AG20443 (cell line): ENCODE measurements at places on chromosomes 13 and 19.

DNA sequence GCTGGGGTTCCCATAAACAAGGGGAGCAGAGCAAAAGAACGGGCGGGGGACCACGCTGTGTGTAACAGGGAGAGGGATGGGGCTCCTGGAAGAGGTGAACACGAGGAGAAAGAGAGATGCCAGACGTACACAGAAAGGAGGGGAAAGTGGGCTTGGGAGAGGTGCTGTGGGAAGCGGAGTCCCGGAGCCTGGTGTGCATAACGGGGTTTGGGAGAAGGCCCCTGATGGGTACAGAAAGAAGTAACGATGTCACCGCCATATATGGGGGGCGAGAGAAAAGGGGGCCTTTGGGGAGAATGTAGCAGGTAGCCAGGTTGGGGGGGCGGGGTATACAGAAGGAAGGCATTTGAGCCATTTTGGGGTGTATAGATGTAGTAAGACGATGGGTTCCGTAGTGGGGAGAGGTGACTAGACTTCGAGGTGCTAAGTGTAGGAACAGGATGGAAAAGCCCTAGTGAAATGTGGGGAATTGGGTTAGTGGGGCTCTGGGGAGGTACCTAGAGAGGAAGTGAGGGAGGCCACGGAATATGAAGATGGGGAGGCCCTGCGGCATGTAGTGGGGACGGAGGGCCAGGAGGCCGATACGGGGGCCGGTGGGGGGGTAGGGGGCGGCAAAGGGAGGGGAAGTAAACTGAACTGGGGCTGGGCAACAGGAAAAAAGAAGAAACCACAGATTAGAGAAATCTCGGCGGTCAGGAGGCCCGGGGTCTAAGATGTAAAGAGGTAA is 787 bp downstream of the ZNF580 start:
- DNase-seq = no peak

DNA sequence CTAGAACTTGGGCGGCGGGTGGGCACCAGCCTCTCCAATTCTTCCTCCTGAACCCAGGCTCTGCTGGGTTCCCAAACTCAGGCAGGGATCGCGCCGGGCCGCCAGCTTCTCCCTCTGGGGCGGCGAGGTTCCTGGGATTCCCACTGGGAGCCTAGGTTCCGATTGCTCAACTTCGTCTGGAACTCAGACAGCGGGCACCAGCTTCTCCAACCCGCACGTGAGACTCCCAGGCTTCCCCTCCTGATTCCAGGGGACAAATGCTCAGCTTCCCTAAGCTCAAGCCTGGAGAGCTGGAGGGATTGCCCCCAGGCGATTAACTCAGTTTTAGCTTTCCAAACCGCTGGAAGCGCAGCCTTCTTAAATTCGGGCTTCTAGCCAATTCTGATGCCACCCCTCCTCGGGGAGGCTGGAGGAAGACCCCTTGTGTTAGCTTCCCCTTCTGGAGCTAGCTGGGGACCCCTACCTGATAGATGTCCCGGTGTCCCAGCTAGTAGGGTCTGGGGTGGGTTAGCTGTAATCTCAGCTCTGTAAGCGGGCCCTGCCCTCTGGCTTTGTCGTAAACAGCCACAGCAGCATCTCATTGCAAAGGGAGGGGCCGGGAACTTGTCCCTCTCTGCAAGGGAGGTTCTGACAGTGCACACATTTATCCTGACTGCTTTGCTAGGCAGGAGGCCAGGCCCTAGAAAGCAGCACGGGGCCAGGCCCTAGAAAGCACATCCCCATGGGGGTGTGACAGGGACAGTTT is 671 bp downstream of the MCOLN1 start:
- DNase-seq = peak; percentile 45

DNA sequence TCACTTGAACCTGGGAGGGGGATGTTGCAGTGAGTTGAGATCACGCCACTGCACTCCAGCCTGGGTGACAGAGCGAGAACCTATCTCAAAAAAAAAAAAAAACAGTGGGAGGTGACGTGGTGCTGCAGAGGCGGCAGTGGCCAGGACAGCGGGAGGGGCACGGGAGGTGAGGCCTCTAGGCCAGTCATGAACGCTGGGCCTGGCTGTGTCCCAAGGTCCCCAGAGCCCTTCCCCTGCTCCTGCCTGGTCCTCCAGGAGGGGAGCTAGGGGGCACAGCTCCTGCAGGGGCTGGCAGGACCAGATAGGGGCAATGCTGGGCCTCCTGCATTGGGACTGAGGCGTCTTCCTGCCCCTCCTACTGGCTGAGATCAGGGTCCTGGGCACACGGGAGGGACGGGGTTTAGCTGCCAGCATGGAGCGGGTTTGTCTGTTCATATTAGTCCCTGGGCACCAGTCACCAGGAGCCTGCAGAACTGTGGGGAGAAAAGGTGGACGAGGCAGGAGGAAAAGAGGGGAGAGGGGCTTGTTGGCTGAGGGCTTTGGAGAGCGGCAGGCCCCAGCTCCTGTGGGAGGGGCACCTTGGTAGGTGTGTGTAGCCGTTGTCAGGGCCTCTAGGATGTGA is 4.5 kb downstream of the MAP2K7 start:
- DNase-seq = no peak

- no peak for DNase-seq
Observed at GRCh38 chr13:36059321-36059720, 71.9 kb downstream of the DCLK1 start.

DNA sequence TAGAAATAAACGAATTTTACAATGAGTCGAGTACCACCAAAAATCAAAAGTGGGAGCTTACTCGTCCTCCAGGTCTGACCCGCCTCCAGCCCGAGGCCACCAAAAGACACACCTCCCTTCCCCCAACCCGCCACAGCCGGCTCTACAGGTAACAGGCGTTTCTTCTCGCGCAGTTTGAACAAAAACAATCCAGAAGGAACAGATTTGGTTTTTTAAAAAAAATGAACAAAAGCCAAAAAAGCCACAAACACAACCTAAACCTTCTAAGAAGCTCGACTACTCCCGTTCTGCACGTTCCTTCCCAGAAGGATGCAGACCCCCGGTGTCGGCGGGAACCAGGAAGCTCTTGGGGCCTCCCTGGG is 671 bp downstream of the ZDHHC20 start:
- peak; percentile 23 for DNase-seq

DNA sequence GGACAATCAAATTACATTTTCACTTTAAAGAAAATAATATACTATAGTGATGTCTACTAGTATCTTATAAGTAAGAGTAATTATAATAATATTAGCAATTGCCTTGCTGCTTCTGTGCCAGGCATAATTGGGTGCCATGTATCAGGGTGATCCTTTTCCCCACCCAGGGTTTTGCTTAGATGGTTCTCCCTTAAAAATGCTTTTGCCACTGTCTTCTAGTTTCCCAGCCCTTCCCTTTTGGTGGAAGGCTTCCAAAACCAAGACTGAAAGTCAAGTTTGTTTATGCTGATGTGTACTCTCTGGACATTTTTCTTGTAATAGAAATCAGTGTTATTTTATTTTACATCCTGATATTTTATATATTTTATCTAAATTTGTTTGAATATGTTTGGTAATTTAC is 77.8 kb downstream of the ITGBL1 start:
- DNase-seq = no peak

- DNase-seq = no peak
Observed at GRCh38 chr13:49958321-49958720, 22.2 kb upstream of the SPRYD7 start.

- no peak for DNase-seq
Observed at GRCh38 chr13:73691891-73692290, 442.3 kb downstream of the KLF12 start.

- no peak for DNase-seq
Observed at GRCh38 chr13:37596805-37597204, 1.8 kb downstream of the POSTN start.

DNA sequence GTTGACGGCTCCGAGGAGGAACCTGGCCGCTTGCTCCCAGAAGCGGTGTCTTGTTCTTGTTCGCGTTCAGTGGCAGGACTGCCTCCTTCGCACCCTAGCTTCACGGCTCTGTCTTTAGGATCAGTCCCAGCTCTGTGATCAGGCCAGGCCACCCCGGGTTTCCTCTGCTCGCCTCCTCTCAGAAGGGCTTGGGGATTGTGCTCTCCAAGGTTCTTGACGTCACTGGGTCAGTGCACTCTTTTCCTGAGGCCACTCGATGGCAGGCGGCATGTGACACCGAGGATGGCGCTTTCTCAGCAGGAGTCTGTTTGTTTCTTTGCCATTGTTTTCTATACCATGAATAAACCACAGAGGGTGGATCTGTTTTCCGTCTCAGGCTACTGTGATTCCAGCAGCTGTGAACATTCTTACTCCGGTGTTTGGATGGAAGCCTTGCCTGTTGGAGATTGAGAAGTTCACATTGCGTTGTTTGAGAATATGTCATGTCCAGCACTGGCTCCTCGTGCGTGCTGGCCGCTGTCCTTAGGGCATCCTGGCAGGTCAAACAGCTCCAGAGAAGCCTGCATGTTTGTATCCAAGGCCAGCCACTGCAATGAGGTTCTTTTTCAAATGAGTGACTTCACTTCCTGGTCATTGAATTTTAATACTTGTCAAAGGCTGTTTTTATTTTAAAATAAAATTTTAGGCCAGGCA is 44.5 kb downstream of the SLC7A9 start:
- DNase-seq = no peak

DNA sequence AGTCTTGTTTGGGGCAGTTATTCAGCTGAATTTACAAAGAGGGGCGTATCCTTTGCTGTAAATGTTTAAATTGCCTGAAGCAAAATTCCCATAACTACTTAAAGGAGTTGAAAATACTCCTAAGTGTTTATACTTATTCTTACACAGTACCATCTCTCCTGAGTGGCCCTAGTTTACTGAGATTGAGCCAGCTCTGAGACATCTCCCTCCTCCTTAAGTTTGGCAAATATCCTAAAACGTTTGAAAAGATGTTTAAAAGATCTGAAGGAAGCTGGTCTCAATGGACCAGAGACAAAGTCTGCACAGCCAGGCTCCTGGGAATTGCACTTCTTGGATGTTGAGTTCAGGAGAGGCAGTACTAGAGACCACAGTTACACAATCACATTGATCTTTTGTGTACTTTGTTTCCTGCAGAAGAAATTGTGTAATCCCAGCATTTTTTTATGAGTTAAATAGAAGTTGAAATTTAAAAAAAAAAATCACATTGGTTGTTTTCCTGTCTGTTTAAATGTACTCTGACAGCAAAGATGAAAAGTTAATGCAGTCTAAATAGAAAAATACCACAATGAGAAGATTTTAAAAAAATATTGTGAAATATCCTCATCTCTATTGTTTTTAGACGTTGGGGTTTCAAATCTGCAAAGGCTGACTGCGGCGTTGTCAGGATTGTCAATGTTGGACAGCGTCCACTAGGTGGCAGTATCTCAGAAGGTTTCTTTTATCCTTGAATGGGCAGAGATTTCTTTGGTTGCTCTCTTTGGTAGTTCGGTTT is 20.7 kb downstream of the TNFSF11 start:
- DNase-seq = peak; percentile 84

- DNase-seq = peak; percentile 82
Observed at GRCh38 chr13:76879203-76879882, 6.9 kb downstream of the KCTD12 start.

DNA sequence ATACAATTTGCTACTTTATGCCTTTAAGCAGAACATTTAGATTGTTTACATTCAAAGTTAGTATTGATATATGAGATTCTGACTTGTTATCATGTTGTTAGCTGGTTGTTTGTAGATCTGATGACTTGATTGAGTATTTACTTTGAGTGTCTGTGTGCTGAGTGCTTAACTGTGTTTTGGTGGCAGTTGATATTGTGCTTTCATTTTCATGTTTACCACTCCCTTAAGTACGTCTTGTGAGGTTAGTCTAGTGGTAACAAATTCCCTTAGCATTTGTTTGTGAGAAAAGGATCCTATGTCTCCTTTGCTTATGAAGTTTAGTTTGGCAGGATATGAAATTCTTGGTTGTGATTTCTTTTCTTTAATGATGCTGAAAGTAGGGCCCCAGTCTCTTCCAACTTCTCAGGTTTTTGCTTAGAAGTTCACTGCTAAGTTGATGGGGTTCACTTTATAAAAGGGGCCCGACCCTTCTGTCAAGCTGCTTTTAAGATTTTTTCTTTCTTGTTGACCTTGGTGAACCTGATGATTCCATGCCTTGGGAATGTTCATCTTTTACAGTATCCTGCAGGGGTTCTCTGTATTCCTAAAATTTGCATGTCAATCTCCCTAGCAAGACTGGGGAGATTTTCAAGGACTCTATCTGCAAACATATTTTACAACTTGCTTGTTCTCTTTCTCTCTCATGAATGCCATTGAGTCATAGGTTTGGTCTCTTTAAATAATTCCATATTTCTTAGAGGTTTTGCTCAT is 1095.4 kb upstream of the PCDH20 start:
- DNase-seq = no peak

- no peak for DNase-seq
Observed at GRCh38 chr13:79861731-79862130, 380.8 kb downstream of the NDFIP2 start.

DNA sequence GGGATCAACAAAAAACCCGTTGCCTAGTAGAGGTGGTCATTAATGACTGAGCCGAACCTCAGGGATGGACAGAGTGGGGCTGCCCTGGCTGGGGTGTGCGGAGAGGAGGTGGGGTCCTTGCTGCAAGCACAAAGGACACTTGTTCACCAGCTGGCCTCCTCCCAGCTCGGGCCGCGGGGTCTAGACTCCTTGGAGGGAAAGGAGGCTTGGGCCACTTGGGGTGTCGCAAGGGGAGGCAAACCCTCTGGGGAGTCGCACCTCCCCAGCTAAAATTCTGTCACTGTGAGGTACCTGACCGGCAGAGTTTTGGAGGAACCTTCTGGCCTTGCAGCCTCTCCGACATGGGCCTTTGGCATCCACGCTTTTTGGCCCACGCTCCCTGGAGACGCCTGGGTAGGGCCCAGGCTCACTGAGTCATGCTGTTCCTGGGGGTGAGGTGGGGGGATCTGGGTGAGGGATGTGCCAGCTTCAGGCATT is 8.2 kb downstream of the KLHL26 start:
- no peak for DNase-seq

DNA sequence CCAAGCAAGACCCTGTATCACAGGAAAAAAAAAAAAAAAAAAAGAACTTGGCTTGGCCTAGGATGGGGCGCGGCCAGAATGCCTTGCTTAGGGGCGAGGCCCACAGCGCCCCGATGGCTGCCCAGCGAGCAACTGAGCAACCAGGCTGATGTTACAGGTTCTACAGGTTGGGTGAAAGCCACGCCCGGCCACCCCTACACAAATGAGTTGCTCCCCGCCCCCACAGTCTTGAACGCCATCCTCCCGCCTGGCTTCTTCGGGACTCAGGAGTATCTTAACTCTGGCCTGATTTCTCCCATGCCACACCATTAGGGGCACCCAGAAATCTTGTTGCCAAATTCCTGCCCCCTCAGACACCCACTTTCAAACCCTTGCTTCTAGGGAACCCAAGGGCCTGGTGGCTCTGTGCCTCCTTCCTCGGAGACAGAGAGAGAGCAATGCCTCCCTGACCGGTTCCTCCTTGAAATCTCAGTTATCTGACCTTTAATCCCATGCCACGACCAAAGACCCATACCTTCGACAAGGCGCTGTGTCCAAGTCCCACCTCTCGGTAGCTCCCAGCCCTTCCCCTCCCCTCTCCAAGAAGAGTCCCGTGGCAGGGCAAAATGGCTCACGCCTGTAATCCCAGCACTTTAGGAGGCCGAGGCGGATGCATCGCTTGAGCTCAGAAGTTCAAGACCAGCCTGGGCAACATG is 1.1 kb upstream of the CBLC start:
- no peak for DNase-seq

GRCh38 chr13:27252467-27252866 is 1.1 kb downstream of the RPL21 start:
- no peak for DNase-seq

GRCh38 chr19:3708207-3708931 is at the start of gene TJP3:
TJP3 (plus strand) TSS chr19:3708384; CDS start chr19:3728433, 20,049 bp downstream.
- DNase-seq = peak; percentile 42

GRCh38 chr13:102956449-102956848 is 109.8 kb downstream of the SLC10A2 start:
- DNase-seq = no peak
